ENCODE measurements at places on chromosomes 7 and 10.

DNA sequence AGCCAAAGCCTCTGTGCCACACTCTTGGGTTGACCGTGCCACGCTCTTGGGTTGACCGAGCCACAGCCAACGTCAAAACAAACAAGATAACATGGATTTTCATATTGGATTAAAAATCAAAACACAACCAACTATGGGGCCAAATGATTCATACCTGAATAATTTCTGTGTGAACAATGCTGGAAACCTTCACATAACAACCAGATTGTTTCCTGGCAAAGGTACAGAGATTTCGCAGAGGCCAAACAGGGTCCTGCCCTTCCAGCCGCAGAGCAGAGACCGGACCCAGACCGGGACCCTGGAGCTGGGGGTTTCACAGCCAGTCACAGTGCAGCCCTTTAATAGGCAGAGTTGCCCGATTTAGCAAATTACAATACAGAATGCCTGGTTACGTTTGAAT lies 40.5 kb downstream of the ITIH5 start:
- no peak for DNase-seq

DNA sequence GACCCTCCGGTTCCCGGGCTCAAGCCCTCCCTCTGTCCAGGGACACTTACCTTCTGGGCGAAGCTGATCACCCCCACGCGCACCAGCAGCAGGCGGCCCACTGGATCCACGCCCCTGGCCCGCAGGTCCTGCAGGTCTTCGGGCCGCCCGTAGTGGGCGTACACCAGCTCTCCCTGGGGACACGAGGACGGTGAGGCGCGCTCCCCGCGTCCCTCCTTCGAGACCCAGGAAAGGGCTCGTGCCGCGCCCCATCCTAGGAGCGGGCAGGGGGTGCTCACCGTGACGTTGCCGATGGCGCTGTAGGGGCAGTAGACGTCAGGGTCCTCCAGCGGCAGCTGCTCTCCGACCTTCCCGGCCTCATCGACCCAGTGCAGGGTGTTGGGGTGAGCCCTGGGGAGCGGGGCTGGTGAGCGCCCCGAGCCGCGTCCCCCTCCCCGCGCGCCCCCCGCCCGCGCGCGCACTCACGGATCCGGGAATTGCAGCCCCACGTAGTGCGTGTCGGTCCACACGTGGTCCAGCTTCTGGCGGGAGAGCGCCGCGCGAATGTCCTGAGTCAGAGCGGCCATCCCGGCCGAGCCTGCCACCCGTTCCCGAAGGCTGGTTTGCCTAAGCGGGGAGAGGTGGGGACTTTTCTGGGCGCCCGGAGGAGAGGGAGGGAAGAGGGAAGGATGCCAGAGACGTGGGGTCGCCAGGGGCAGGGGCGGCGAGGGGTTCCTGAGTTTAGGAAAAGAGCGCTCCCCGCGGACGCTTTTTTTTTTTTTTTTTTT lies 8.2 kb downstream of the TFR2 start:
- peak; percentile 5 for DNase-seq

GRCh38 chr7:112431803-112432202 lies 18.5 kb upstream of the IFRD1 start:
- no peak for DNase-seq

DNA sequence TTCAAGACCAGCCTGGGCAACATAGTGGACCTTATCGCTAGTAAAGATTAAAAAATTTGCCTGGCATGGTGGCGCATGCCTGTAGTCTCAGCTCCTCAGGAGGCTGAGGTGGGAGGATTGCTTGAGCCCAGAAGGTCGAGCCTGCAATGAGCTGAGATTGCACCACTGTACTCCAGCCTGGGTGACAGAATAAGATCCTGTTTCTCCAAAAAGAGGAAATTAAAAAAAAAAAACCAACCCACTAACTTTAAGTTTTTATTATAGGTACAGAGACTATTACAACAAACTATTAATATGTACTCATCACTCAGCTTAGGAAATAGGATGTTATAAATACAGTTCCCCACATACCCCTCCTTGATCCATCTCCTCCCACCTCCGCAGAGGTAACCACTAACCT lies 30.2 kb downstream of the DHTKD1 start:
- DNase-seq, result no peak

- peak; percentile 64 for DNase-seq
These were observed 269.2 kb downstream of the BAMBI start for GRCh38 chr10:28946479-28946878.

DNA sequence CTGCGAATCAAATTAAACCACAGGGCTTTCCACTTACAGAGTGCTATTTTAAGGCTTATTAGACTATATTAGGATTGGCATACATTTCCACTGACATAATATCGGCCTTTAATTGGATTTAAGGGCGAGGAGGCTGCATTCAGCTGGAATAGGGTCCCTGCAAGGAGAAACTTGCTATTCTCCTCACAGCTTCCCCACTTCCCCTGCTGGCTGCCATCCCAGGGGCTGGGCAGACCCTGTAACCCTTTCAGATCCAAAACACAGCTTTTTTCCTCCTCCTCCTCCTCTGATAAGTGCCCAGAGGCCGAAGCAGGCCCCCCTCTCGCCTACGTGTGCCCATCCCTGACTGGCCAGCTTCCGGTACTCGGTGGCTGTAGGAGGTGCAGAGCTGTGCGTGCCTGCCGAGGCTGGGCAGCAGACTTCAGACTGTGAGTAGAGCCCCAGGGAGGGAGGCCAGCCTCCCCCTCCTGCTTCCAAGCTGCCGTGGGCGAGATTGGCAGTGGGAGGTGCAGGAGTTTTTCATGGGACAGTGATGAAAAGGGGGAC lies 224.2 kb downstream of the PLXNA4 start:
- no peak for DNase-seq

DNA sequence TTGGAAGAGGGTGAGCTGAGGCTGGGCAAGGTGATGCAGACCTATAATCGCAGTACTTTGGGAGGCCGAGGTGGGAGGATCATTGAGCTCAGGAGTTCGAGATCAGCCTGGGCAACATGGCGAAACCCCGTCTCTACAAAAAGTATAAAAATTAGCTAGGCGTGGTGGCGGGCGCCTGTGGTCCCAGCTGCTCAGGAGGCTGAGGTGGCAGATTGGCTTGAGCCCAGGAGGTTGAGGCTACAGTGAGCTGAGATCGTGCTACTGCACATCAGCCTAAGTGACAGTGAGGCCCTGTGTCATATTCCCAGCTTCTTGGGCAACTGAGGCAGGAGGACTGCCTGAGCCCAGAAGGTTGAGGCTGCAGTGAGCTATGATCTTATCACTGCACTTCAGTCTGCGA lies 13.6 kb downstream of the BMPR1A start:
- DNase-seq, result no peak

GRCh38 chr7:66921396-66921917 lies 432 bp downstream of the TMEM248 start:
- peak; percentile 49 for DNase-seq

GRCh38 chr10:96860631-96861277 lies 28.7 kb downstream of the LCOR start:
- DNase-seq, result no peak

- no peak for DNase-seq
These were observed 29.5 kb downstream of the NAMPT start for GRCh38 chr7:106255246-106255645.

- no peak for DNase-seq
These were observed 262.6 kb downstream of the CSTF2T start for GRCh38 chr10:51436805-51437204.

DNA sequence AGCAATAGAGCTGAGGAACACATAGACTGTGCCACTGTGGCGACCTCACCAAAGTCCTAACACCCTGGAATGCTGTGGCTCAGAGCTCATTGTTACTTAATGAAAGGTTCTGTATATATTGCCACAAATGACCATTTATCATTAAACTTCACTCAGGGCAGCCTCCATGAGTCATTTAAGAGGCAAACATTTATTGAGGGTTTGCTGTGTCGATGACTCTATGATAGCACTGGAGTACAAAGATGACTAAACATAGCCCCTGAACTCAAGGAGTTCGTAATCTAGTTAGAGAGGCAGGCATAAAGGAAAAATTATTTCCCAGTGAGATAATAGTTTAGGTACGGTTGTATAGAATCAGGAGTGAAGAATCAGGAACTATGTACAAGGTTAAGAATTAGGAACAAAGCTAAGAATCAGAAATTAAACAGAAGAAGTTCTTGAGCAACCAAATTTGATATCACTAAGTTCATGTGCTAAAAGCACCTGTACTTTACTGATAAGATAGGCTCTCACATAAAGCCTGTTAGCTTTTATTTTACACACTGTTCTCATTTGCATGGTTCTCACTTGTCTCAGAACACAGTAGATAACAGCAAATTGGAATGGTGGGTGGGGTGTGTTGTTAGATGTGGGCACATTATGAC lies 7.9 kb downstream of the ENTPD7 start:
- peak; percentile 77 for DNase-seq

DNA sequence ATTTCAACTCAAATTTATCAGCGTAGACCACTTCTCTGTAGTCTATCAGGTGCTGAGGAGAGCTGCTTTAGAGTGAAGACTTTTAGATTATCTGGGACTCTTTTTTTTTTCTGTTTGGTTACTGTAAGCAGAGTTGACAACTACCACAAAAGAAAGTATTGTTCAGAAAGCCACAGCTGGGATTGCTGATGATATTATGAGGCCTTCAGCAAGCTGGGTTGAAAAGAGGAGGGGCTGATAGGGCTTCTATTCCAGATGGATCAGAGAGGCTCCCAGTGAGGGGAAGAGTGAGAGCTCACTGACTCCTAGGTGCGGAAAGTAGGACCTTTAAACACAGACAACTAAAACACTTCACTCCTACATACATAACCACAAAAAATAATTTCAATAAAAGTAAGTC lies 188.5 kb upstream of the FERD3L start:
- no peak for DNase-seq

GRCh38 chr10:60040014-60040662 lies 133.8 kb upstream of the CCDC6 start:
- DNase-seq, result no peak

- DNase-seq, result peak; percentile 69
These were observed 41.1 kb downstream of the SUGCT start for GRCh38 chr7:40175725-40176510.

DNA sequence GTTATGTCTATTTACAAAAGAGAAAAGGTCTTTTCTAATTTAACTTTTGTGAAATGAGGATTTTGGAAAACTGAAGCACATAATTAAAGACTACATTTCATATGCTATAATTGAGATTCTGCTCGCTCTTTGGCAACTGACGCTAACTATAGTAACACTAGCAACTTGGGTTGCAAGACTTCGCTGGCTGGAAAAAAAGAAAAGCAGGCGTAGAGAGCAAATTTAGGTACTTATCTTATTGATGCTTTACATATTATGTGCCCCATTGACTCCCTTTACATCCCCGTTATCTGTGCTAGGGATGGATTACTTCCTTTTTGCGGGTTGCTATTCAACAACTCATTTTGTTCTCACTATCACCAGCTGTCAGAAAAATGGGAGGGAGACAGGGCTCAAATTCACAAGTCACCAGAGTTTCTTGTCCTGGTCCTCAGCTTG lies 10.5 kb downstream of the SEMA3C start:
- no peak for DNase-seq

- no peak for DNase-seq
These were observed 150.4 kb downstream of the ACTR3B start for GRCh38 chr7:152909683-152910544.

DNA sequence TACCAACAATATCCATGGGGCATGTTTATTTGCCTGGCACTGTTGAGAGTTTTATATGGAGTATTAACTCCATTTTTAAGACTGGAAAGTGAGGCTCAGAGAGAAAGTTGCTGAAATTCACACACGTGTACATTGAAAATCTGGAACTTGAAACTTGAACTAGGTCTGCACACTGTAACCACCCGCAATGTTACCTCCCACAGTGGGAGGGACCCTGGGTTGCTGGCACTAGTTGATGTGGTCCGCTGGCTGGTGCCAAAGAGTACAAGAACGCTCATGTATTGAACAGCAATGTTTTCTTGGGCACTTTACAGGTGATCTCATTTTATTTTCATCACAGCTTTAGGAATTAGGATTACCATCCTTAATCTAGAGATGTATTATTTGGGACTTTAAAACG lies 253.2 kb downstream of the INHBA start:
- no peak for DNase-seq

DNA sequence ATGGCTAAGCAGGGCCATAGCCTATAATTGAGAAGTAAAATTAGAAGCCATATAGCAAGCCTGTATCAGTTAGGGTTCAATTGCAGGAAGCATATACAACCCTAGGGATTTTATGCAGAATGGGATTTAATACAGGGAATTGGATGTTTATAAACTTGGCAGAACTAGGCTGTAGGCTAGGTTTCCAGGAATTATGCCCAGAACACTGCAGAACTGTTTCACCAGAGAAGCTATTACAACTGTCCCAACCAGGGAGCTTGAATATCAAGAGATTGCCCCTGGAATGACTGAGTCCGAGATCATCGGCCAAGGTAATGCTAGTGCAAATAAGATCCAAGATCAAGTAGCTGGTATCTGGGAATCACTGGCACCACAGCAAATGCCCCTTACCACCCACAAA lies 64.0 kb downstream of the PRR15 start:
- DNase-seq, result no peak

- no peak for DNase-seq
These were observed 44.2 kb upstream of the ADAM12 start for GRCh38 chr10:126432507-126432906.

Data from astrocyte of the spinal cord (primary cell).